Choroid plexus epithelial cell (primary cell): ENCODE measurements at places on chromosomes 13 and 19.

DNA sequence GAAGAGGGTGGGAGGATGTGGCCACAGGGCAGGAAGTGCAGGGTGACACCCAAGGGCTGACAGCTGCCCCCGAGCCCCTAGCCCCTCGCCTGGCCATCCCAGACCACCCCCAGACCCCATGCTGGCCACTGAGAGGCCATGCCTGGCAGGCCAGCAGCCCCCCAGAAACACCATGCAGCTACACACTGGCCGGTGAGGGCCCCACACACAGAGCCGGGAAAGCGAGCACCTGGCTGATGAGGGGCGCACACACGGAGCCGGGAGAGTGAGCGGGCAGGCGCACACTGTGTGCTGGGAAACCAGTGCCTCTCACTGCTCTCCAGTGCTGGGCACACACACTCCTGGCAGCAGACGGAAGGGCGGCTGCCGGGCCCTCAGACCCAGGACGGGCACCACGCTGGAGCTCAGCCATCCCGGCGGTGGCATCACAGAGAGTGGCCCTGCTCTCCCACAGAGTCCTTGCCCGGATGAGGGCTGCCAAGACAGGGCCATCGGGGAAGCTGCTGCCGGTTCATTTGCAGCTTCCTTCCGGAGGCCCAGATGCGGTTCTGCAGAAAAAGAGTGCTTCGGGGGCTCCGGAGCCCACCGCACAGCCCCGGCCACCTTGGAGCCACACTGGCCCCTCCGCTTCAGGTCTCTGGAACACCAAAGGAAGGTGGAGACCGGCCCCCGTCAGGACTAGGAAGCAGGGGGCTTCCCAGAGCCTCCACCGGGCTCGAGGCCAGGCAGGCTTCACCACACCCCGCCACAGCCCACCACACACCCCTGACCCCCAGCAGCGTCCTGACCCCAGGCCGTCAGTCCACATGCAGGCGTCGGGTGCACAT, 76.4 kb downstream of the SPACA7 start:
- no peak for DNase-seq

- no peak for DNase-seq
Observed at GRCh38 chr19:38252941-38253691, 3.1 kb downstream of the PPP1R14A start.

GRCh38 chr13:20405691-20406090, 120.0 kb downstream of the CRYL1 start:
- no peak for DNase-seq

- no peak for DNase-seq
Observed at GRCh38 chr13:103542648-103543047, 476.4 kb upstream of the SLC10A2 start.

GRCh38 chr13:111919849-111920248, 147.1 kb upstream of the SOX1 start:
- DNase-seq: no peak

DNA sequence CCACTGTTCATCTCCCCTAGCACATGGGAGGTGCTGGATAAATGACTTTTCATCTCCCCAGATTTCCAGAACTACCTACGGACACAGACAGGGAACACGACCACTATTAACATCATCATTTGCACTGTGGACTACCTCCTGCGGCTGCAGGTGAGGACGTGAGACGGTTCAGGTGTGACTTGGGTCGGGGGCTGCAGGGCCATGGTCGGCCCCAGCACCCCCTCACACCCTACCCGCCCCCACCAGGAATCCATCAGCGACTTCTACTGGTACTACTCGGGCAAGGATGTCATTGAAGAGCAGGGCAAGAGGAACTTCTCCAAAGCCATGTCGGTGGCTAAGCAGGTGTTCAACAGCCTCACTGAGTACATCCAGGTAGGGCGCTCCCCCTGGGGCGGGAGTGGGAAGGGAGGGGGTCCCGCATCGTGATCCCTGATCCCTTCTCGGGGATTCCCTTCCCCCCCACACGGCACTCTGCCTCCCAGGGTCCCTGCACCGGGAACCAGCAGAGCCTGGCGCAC, 74.4 kb downstream of the MAP4K1 start:
- DNase-seq: no peak

DNA sequence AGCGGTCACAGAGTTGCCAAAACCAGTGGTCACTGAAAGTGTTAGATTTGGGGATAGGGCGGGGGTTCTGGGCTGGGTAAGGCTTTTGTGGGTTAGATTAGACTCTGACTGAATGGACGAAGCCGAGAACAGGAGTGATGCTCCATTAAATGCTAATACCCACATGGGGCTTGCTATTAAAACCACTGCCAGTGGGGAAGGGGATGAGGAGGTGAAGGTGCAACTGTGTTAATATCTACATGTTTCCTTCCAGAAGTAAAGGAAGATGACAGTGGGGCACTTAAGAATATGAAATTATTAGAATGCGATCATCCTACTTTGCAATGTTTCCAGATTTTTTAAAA, 573 bp upstream of the ZNF614 start:
- no peak for DNase-seq

GRCh38 chr19:49359851-49360820, 2.1 kb downstream of the TEAD2 start:
- no peak for DNase-seq

- peak; percentile 19 for DNase-seq
Observed at GRCh38 chr13:112574416-112574815, 13.5 kb downstream of the TUBGCP3 start.

DNA sequence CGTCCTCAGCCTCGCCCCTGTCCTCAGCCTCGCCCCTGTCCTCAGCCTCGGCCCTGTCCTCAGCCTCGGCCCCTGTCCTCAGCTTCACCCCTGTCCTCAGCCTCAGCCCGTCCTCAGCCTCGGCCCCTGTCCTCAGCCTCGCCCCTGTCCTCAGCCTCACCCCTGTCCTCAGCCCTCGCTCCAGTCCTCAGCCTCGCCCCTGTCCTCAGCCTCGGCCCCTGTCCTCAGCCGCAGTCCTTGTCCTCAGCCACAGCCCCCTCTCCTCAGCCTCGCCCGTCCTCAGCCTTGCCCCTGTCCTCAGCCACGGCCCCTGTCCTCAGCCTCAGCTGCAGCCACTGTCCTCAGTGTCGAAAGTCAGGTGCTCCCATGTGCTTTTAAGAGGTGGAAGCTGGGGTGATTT, 10.5 kb downstream of the C13orf46 start:
- no peak for DNase-seq

GRCh38 chr19:6693681-6694080, 23.7 kb upstream of the TNFSF14 start:
- no peak for DNase-seq
